ENCODE measurements at places on chromosomes 4 and X.

DNA sequence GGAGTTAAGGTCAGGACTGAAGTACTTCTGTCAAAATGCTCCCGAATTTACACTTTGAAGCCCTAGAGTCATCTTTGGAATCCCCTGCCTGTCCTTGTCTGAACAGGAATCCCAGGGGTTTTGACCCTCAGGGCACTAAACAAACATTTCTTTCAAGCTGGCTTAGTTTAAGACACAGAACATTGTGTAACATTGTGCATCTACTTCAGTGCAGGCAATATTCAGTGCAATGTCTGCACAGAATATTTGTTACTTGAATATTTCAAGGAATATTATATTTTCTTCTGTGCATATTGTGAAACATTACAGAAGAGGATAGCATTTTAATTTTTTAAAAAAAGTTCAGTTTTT is 763.4 kb downstream of the PCDH18 start:
- DNase-seq = no peak

- DNase-seq = no peak
Measured at GRCh38 chr4:30269850-30270249, 450.3 kb upstream of the PCDH7 start.

- DNase-seq = no peak
Measured at GRCh38 chr4:3183008-3183407, 66.0 kb upstream of the MSANTD1 start.

DNA sequence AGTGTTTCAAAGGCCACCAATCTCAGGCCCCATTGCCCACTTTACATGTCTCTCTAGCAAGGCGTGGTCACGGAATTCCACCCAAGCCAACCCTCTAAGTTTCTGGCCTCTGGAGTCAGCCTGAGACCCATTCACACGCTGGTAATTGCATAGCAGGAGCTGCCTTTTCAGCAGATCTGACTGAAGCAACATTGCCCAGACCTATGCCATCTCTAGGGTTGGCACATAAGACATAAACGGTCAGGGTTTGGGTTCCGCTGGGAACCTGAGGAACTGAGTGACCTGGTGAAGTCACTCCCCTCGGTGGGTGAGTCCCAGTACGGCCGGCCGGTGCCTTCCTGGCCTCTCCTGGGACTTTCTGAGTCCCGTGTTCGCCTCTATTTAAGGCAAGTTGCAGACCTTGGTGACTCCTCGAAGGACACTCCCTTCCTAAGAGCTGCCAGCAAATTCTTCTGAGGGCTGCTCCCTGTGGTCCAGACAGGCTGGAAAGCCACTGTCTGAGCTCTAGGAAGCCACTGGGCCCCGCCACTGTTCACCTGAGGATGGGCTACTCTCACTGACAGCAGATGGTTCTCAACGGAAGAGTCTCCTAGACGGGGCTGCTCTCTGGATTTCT is 15.9 kb downstream of the CTAG1A start:
- no peak for DNase-seq

DNA sequence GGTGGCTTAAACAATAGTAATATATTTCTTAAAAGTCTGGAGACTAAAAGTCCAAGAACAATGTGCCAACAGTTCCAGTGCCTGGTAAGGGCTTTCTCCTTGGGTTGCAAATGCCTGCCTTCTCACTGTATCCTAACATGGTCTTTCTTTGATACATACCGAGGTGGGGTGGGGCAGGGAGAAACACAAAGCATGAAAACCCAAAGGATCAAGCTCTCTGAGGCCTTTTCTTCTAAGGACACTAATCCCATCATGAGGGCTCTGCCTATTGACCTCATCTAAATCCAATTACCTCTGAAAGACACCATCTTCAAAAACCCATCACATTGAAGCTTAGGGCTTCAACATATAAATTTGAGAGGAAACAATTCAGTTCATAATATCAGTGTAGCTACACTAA is 311.3 kb downstream of the GRID2 start:
- no peak for DNase-seq

GRCh38 chrX:12496343-12496742 is 294.9 kb upstream of the PRPS2 start:
- no peak for DNase-seq

DNA sequence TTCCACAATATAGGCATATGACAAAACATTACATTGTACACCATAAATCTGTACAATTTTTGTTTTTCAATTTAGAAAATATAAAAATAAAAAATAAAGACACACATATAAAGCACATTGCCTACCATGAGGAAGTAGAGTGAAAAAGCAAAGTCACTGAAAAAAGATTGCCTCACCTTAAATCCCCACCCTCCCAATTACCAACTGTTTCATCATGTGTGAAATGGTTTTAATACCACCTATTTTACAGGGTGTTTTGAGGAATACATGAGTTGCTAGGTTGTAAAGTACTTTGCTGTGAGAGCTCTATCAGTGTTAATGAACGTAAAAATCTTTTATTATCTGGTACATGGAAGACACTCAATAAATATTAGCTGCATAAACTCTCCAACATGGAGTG is 373.6 kb upstream of the NDST3 start:
- no peak for DNase-seq

GRCh38 chr4:177769155-177769554 is 326.9 kb upstream of the AGA start:
- DNase-seq = no peak

GRCh38 chr4:848803-849477 is 23.0 kb upstream of the CPLX1 start:
- DNase-seq = no peak

GRCh38 chrX:27597508-27597907 is 7.4 kb downstream of the DCAF8L2 start:
- no peak for DNase-seq

DNA sequence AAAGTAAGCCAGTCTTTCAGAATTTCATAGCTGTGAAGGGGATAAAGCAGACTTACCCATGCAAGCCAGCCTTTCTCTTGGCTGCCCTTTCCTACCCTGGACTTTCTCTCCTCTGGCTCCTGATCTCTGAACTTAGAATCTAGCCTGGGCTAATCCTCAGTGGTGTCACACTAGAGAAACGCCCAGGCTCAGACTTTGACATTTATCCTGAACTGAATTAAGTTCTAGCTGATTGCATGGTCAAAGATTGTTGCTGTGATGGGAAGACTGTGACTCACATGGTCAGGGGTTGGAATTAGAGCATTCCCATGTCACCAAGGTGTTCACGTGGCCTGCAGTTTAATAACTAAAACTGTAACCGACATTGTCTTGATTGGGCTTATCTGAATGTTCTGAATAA is 469.5 kb upstream of the FAT1 start:
- DNase-seq = no peak

DNA sequence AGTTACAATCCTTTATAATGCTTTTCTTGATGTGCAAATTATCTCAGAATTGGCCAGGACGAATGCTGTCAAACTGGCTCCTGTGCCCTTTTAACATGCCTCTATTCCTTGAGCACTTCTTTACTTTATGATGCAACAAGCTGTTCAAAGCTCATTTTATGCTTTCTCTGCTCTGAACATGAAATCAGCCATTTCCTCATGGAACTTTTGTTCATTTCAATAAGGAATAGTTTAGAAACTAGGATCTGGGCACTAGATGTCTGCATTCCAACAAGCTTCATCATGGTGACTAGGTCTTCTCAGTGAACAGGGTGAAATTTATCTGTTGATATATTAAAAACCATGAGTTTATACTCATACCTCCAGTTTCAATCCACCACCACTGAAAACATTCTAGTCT is 87.3 kb upstream of the TEX13A start:
- DNase-seq = no peak

- no peak for DNase-seq
Measured at GRCh38 chr4:139207247-139207646, 30.2 kb upstream of the ELF2 start.

DNA sequence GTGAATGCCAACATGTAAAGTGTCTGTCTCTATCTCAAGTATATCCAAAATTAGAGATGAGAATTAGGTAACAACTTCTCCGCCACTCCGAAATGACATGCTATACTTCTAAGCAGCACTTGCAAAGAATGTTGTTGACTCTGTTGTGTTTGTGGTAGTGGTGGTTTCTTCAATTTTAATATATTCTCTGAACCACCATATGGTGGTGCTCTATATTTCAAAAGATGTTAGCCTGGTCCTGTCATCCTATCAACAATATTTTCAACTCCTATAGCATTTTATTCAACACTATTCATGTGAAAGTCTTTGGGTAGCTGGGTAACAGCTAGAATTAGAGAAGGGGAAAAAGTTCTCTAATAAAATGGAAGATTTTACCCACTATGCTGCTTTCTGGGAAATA is 1622.8 kb upstream of the IGFBP7 start:
- DNase-seq = no peak

GRCh38 chr4:175770555-175770954 is 41.5 kb downstream of the GPM6A start:
- no peak for DNase-seq

- no peak for DNase-seq
Measured at GRCh38 chr4:177492022-177492421, 49.8 kb upstream of the AGA start.

- DNase-seq = no peak
Measured at GRCh38 chrX:21975812-21976211, 35.3 kb downstream of the SMS start.

DNA sequence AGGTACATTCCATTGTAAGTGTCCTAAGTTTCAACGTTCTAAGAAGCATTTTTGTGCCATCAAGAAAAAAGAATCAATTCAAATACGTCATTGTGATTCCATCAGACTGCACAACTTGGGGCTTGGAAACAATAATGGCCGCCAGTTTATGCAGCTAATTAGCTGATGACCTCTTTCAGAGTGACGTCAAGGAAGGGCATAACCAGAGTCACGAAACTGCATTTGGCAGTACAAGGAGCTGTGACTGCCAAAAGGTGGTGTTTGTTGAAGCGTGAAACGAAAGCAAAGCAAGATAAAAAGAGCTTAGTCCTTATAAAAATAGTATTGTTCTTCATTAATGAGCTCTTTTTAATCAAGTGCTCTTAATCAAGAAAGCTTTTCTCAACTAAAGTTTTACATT is 81.1 kb upstream of the SH3RF1 start:
- DNase-seq = no peak

- no peak for DNase-seq
Measured at GRCh38 chr4:7634661-7635251, 200.0 kb upstream of the PSAPL1 start.

GRCh38 chrX:334331-334891 is 15.8 kb upstream of the GTPBP6 start:
- DNase-seq = no peak

DNA sequence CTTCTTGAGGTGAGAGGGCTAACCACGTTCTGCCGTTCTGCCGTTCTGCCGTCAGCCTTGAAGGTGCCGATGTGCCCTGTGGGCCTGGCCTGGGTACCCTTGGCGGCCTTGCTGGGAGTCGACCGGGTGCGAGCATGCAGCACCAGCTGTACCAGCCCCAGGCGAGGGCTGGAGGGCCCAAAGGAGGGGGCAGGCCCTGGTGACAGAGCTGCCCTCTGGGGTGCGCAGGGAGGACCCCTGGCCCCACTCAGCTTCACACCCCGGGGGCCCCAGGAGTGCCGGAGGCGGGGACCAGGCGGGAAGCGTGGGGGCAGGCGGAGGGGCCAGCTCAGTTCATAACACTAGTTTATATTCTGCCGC is 22.1 kb downstream of the UVSSA start:
- DNase-seq = no peak

DNA sequence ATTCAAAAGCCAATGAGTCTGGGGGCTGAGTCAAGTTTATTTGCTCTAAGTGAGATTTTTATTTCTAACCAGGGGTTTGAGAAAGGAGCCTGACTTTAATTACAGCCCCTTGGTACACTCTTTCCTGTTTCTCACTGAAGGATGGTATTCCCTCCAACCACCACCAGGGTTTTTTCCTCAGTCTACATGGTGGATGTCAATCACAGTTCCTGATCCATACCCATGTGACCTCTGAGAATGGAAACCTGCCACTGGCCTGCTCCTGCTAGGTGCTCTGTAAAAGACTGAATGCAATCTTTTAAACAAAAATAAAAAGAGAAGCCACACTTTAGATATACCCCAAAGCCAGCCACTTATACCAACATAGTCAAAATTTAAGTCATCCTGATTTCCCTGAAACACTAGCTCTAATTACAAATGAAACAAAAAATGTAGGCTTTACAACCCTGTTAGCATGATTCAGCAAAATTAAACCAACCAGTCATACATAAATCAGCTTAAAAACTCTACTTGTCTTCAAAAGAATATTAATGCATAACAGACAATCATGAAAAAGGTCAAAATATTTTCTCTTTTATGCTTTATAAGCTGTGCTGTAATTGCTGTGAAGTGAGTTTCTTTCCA is 112.1 kb upstream of the NWD2 start:
- no peak for DNase-seq

- no peak for DNase-seq
Measured at GRCh38 chrX:9153300-9153699, 119.4 kb upstream of the FAM9B start.

- DNase-seq = no peak
Measured at GRCh38 chrX:22345884-22346283, 73.2 kb downstream of the CBLL2 start.

GRCh38 chrX:71953391-71953790 is 42.7 kb downstream of the NHSL2 start:
- no peak for DNase-seq

Data from activated CD8-positive, alpha-beta memory T cell treated with anti-CD3 and anti-CD28 coated beads for 1 hour (primary cell).